Muscle of leg (tissue), 16 donors: ENCODE measurements at places on chromosomes 13 and 19. TPM values are rescaled to one million over a fixed set of nuclear protein-coding genes. Genes with fewer than 3 reads are reported as not detected.
A peak's percentile ranks its signal among the peaks of the same experiment; 100 is the strongest.

- no peak for DNase-seq
Measured at GRCh38 chr13:23509781-23510543, 60.2 kb upstream of the TNFRSF19 start.

GRCh38 chr19:54162241-54162805, 2.8 kb upstream of the LENG1 start:
- DNase-seq, result peak; percentile 84

DNA sequence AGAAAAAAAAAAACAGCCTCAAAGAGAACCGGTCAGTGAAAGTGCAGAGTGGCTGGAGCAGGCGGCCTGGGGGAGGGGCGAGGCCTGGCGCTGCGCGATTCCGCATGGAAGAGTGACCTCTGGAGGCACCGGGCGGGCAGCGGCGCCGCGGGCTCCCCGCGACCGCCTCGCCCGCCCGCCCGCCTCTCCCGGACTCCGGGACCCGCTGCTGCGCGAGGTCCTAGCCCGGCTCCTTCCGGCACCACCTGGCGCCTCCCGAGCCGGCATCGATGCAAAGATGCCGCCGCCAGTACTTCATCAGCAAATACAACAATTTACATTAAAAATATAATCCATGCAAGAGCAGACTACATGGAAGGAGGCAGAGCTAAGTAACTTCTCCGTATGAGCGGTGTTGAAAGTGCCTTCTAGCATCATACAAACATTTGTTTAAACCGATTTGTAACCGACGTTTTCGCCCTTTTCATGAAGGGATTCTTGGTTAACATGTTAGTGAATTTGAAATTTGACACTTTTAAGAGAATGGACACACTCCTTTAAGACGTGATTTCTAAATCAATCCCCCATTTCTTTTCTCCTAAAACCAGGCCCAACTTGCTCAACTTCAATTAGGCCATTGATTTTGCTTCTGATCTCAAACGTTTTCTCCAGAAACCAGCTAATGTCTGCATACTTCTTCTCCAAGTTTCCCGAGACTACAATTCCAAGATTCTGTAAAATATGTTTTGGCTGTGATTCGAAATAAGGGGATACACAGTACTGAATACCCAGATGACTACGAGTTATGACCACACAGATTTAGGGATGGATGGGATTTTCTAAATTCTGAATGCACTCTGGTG, 2.1 kb downstream of the EFNB2 start:
- DNase-seq, result peak; percentile 91

DNA sequence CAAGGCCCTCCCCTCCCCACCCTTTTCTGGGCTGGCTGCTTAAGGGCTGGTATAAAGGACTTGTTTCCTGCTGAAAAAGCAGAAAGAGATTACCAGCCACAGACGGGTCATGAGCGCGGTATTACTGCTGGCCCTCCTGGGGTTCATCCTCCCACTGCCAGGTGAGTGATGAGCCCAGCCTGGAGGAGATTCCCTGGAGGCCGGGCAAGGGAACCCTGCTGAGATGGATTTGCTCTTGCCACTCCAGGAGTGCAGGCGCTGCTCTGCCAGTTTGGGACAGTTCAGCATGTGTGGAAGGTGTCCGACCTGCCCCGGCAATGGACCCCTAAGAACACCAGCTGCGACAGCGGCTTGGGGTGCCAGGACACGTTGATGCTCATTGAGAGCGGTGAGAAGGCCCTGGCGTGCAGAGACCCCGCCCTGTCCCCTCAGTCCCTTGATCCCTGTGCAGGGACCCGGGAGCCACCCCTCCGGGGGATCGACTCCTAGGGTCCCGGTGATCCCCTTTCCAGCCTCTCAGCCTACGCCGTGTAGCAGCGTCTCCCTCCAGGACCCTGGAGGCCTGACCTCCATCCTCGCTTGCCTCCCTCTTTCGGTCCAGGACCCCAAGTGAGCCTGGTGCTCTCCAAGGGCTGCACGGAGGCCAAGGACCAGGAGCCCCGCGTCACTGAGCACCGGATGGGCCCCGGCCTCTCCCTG, at the start of gene CD177:
Gene CD177 (plus strand): TSS at position 81 of the 699 bp plus-strand sequence. CDS start 29 bp downstream, at position 110.
- no peak for DNase-seq

GRCh38 chr13:98775844-98776598, 23.5 kb upstream of the SLC15A1 start:
- no peak for DNase-seq

DNA sequence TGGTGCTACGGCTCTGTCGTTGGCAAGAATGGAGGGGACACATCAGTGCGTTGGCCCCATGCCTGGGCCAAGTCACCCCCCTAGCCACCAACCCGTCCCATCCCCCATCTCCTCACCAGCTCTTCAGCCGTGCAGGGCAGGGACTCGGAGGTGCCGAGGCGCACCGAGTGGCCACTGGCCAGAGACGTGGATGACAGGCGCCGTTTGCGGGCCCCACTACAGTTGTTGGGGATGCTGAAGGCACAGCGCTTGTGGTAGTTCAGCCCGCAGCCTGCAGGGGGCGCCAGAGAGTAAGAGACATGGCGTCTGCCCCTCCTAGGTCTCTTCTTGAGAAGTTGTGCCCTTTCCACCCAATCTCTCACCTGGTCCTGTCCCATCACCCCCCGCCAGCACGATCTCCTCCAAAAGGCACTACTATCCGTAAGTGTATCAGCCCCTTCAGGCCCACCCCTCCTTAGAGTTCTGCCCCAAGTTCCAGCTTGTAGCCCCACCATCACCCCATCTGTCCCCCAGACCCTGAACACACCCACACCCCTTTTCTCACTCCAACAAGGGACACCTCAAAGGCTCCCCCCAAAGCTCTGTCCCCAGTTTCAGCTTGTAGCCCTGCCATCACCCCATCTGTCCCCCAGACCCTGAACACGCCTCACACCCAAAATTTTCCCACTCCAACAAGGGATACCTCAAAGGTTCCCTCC, 12.4 kb downstream of the PRKD2 start:
- DNase-seq, result peak; percentile 53

GRCh38 chr13:23086968-23087623, 93.7 kb upstream of the SGCG start:
- DNase-seq, result peak; percentile 37

DNA sequence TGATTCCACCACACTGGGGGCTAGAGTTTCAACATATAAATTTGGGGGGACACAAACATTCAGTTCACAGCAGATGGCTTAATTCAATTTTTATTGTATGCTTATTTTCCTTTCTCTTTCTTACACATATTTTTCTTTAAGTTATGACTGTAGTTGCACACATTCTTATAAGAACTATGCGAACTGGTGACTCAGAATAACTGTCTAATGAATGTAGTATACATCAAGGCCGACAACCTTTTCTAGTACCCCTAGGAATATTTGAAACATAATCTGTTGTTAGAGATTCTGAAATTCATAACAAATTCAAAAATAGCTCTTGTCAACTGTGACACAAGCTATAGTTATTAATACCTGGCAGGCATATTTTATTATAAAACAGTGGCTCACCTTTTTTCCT, 695.6 kb downstream of the PCDH9 start:
- no peak for DNase-seq

DNA sequence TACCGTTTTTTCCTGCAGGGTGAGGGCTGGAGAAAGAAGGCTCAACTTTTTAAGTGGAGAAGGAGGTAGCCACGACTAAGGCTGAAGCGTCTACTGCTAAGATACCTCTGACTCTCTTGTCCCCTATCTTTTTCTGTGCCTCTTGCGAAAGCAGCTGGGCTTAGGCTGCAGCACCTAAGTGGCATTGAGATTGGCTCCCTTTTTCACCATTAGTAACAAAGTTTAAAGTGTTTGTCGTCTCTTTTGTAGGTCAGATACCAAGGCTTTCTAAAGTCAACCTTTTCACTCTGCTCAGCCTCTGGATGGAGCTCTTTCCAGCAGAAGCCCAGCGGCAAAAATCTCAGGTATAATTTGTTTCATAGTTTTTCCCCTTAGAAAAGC, 887 bp downstream of the CDADC1 start:
- DNase-seq, result no peak

DNA sequence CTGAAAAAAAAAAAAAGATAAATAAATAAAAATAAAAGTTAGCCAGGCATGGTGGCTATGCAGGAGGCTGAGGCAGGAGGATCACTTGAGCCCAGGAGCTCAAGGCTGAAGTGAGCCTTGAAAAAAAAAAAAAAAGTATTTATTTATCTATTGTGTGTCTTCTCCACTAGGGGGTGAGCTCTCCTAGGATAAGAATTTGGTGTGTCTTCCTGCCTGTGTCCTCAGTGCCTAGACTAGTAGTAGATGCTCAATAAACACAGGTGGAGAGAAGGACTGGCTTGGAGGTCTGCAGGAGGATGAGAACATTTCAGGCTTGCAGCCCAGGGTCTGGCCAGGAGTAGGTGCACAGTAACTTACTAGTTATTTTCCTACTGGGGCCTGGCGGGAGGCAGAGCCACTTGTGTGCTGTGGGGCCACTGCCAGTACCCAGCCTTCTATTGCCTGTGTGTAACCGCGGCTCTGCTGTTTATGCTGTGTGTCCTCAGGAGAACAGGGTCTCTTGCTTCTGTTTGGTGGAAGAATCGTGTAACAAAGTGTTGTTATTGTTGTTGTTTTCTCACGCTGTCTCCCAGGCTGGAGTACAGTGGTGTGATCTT, 5.4 kb downstream of the LMTK3 start:
- DNase-seq, result no peak

DNA sequence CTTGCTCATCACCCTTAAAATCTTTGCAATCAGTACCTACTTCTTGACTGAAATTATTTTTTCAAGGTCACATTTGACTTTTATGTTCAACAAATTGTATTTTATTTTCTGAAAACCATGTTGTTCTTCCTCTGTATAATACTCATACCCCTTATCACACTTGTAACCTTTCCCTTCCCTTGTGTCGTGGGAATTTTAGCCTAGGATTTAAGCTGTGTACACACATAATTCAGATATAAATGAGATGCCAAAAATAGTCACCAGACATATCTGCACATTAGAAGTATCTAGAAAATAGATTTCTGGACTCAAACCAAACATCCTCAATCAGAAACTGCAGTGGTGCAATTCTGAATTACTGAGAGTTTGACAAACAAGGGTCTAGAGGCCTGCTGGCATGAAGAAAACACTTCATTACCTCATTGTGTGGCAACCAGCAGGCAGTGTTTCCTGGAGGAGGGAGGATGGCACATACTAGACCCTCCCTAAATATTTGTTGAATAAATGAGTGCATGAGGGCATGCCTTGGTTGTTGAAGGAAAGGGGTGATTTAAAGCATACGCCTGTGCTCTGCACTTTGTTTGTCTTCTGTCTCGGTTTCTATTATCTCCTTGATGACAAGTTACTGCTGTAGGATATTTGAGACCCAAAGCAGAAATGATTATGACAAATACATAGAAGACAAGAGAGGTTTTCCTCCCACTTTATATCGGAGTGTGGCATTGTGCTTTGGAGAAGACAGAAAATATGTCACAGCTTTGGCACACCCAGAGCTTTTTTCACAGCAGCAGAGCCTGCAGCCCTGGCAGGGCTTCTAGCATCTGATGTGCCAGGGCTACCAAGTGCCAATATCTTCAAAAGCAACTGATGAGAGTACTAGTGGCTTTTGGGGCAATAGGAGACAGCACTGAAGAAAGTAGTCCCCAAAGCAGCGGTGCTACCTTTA, 881.1 kb downstream of the PCDH9 start:
- DNase-seq, result peak; percentile 31

GRCh38 chr19:4369109-4369887, 25.9 kb downstream of the MPND start:
- peak; percentile 66 for DNase-seq

Gene ACP7
- 0.05 TPM for polyA plus RNA-seq

Gene ZNF234
- 9.7 TPM for polyA plus RNA-seq

Gene TYROBP
- 19.5 TPM for polyA plus RNA-seq

Gene SELENOV
- polyA plus RNA-seq, result not detected

Gene NLRP9
- not detected for polyA plus RNA-seq

Gene KLHL1
- not detected for polyA plus RNA-seq

Gene CACNG6
- polyA plus RNA-seq, result 33.6 TPM

Gene EFNA2
- polyA plus RNA-seq, result 1.1 TPM

Gene CDK8
- 23.4 TPM for polyA plus RNA-seq
